KBM-7 (cell line): ENCODE measurements at places on chromosomes 16 and 17.
A peak's percentile ranks its signal among the peaks of the same experiment; 100 is the strongest.

- DNase-seq: no peak
Measured at GRCh38 chr17:33667052-33667509, 374.0 kb upstream of the ASIC2 start.

GRCh38 chr17:17468217-17469010 lies 8.4 kb upstream of the MED9 start:
- no peak for DNase-seq

GRCh38 chr17:81821603-81822311 lies 11.3 kb downstream of the MCRIP1 start:
- DNase-seq: peak; percentile 92

GRCh38 chr16:85862476-85863383 lies 36.2 kb upstream of the IRF8 start:
- DNase-seq: no peak

DNA sequence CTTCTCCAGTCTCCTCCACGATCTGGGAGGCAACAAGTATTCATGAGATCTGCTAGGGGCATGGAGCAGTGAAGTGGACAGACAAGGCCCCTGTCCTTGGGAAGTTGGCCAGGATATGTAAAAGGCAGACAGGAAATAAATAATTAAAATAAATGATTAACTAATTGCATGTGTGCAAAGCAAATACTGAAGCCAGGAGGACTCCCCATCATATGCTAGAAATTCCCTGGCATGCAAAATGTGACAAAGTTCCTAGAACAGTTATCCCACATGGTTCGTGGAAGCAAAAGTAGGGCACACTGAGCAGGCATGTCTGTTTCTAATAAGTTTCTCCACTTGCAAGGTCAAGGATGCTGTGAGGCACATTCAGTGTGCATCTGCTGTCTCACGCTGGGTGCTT lies 86.8 kb downstream of the CDYL2 start:
- DNase-seq: no peak

- DNase-seq: no peak
Measured at GRCh38 chr16:24681793-24682192, 47.7 kb upstream of the TNRC6A start.

GRCh38 chr16:14423344-14423743 lies 206.7 kb downstream of the PARN start:
- DNase-seq: no peak

GRCh38 chr16:19804538-19805323 lies 79.9 kb downstream of the GPRC5B start:
- DNase-seq: peak; percentile 91

- DNase-seq: no peak
Measured at GRCh38 chr16:8614435-8615029, 7.0 kb upstream of the METTL22 start.
